Vagina (tissue), 2 donors: ENCODE measurements at places on chromosomes 3 and 15. TPM values are rescaled to one million over a fixed set of nuclear protein-coding genes. Genes with fewer than 3 reads are reported as not detected.

DNA sequence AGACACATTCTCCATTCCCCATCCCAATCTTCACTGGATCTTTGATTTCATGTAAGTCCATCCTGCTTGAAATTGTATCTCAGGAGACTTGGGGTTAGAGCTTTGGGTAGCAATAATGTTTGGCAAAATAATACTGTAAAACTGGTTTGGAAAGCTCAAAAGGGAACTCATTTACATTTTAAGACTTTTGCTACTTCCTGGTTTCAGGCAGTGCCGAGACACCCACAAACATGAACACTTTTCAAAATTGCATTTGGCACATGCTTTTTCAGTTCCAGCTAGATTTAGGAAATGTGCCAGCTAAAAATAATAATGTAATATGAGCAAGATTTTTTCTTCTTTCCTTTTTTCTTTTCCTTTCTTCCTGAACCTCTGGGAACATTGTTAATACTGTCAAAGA lies 145.7 kb upstream of the CBLB start:
- DNase-seq, result no peak

DNA sequence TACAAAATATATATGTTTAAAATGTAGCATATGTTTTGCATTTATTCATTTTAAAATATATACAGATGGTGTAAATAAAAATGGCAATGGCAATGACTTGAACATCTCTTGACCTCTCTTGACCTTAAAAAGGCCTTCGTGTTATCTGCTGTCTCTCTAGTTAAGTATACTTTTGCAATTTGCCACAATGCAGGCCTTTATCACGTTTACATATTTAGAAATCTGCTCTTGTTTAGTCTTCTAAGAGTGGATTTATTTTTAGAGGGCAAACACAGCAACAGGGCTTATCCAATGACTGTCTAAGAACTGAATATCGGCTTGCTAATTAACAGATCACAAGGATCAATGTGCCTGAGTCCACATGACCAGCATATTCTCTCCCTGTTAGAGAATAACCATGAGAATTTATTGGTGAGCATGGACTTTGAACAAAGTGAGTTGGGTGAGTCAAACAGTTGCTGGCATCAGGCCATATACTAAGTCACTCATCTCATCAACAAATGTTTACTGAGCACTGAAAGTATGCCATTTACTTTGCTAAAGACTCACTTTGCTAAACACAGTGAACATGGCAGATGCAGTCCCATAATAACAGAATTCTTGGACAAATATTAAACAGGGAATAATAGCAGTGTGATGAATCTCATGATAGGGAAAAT lies 48.2 kb downstream of the MDFIC2 start:
- DNase-seq, result no peak

DNA sequence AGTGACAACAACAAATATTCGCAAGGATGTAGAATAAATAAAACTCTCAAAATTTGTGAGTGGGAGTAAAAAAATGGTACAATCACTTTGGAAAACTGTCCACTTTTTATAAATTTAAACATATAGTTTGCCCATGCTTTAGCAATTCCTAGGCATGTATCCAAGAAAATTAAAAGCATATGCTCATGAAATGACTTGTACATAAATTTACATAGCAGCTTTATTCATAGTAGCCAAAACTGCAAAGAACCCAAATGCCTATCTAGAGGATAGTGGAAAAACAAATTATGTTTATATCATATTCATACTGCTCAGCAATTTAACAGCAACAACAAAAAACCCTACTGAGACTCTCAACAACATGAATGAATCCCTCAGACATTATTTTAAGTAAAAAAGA lies 363.6 kb upstream of the CCDC54 start:
- no peak for DNase-seq

- no peak for DNase-seq
Measured at GRCh38 chr15:71149646-71150557, 34.6 kb downstream of the THSD4 start.

GRCh38 chr15:49758456-49758855 lies 137.6 kb downstream of the DTWD1 start:
- DNase-seq, result no peak

GRCh38 chr3:64228110-64228509 lies 2.8 kb upstream of the PRICKLE2 start:
- DNase-seq, result no peak

The SPINK8 gene
- total RNA-seq, result not detected

The ZBBX gene
- not detected for total RNA-seq

The SMAD6 gene
- total RNA-seq, result 28.5 TPM

The BTBD1 gene
- 51.3 TPM for total RNA-seq

The SLC38A3 gene
- total RNA-seq, result 2.0 TPM

The FBXL2 gene
- total RNA-seq, result 5.9 TPM

The GOLGA6L7 gene
- total RNA-seq, result not detected

The HES1 gene
- 191 TPM for total RNA-seq

The OXTR gene
- 0.25 TPM for total RNA-seq

The SGO1 gene
- 10.8 TPM for total RNA-seq
